ENCODE measurements at places on chromosomes 6 and 20.

DNA sequence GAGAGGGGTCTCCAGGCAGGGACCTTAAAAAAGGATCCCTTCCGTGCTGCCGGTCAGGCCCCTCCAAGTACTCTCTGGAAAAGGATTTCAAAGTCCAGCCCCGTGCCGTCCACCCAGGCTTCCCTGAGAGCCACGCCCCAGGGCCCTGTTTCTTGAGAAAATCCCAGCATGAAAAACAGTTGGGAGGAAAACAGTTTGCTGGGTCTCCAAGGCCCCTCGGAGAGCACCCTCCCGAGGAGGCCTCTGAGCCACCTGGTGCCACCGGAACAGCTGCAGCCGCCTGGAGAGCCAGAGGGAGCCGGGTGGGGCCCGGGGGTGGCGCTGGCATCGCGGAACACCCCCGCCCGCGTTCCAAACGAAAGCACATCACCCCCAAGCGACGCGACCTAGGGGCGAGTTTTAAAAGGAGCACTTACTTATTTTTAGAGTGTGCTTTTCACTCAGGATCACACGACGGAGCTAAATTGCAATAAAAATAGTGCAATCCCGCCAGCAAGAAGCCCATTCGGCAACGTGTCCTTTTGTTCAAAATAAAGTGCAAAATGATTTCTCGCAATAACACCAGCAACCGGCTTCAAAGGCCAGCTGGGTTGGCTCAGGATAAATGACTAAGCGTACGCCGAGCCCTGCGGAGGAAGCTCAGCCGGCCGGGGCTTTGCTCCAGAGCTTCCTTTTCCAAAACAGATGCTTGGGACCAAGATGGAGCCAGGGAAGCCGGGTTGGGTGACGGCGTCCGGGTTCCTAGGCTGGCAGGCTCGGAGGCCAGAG, 64.2 kb downstream of the YTHDF1 start:
- DNase-seq = no peak

DNA sequence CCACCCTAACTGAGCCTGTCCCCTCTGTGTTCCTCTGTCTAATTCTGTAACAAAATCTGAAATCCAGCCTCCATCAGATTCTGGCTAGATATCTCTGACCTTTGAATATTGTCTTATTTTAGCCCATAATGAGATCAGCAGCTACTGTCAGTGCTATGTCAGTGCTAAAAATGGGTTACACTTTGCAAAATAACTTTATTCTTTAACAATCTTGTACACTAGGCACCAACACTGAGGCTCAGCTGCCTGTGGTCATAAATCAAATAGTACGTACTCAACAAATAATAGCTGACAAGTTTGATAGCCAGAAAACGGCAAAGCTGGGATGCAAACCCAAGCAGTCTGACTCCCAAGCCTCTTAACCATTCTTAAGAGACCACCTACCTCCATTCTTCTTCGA, 22.1 kb downstream of the TTPAL start:
- no peak for DNase-seq

DNA sequence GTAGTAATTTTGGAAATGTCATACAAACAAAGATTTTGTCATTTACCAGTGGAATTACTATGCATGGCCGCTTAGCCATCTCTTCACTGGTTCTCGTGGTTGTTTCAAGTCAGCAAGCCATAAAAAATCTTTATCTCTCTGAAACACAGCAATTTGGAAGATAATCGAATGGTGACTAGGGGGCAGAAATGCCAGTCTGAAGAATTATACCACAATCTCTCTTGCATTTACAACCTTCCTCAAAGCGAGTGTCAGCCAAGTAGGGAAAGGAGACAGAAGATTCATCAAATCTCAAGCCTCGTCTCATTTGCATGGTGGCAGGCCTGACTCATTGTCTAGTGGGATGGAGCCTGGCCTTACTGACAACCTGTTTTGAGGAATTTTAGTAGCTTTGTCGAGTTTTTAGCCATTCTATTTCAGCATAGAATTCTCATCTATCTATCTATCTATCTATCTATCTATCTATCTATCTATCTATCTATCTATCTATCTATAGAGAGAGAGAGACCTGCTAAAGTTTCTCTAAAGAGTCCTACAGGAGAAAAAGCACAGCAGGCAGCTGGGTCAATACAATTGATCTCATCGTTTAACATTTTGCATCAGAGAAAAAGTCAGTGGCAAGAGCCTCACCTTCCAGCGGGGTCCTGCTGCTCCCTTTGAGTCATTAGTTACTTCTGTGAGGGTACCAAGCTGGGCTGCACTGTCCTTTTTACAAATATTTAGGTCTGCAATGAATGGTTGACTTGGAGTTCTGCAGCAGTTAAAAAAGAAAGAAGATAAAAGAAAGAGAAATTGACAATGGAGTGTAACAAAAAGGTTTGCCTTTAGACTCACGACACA, 572.8 kb downstream of the TFAP2A start:
- DNase-seq = no peak

DNA sequence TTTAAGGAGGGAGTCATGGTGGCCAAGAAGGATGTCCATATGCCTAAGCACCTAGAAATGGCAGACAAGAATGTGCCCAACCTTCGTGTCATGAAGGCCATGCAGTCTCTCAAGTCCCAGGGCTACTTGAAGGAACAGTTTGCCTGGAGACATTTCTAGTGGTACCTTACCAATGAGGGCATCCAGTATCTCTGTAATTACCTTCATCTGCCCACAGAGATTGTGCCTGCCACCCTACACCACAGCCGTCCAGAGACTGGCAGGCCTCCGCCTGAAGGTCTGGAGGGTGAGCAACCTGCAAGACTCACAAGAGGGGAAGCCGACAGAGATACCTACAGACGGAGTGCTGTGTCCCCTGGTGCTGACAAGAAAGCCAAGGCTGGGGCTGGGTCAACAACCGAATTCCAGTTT, 115.0 kb downstream of the HFE start:
- no peak for DNase-seq

DNA sequence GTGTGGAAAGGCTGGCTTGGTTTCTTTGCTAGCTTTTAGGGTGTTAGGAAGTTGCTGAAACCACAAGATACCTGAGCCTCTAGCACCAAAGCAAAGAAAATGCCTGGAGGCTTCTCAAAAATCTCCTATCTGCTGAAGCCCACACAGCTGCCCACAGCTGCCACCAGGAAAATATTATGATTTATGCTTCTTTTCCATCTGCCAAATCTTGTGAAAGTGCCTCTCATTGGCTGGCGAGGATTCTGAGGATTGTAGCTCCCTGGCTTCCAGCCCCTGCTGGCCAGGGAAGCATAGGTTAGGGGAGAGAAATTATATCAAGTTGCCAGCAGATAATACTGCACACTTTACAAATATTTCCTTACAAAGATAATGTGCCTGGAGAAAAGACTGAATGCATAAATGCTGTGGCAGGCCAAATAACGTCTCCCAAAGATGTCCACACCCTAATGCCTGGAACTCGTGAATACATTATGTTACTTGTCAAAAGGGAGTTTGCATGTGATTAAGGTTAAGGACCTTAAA, 98.4 kb downstream of the MRPL14 start:
- no peak for DNase-seq

GRCh38 chr20:14114065-14114704, 118.9 kb downstream of the MACROD2 start:
- no peak for DNase-seq

- peak; percentile 64 for DNase-seq
Observed at GRCh38 chr6:138815797-138816528, 20.1 kb downstream of the ECT2L start.

- no peak for DNase-seq
Observed at GRCh38 chr6:144597511-144597910, 312.4 kb downstream of the UTRN start.

DNA sequence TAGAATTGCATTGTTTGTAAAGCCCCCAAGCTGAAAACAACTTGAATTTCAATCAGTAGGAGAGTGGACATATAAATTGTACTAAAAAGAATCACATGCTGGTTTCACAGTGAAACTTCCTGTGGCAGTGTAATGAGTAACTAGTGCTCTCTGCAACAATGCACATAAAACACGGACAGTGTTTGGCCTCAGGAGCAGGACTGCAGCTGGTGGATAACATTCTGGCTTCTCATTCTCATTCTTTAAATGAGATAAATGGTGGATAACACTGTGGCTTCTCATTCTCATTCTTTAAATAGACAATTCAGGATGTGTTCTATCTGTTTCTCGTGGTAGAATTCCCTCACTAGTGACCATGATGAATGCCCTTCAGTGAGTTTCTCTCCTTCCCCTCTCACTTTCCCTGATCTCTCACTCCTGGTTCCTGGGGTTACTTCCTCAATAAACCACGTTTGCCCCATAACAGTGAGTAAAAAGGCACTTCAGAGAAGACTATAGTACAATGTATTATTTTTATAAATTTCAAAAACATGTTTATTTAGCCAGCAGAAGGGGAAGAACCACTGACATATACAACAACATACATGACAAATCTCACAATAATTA, 59.9 kb downstream of the SLC22A2 start:
- no peak for DNase-seq

- peak; percentile 57 for DNase-seq
Observed at GRCh38 chr6:14765721-14766390, 480.0 kb upstream of the JARID2 start.

GRCh38 chr6:142326540-142326939, 24.7 kb downstream of the ADGRG6 start:
- DNase-seq = no peak

- no peak for DNase-seq
Observed at GRCh38 chr20:37954190-37954589, 51.3 kb downstream of the VSTM2L start.

GRCh38 chr6:30802731-30803130, 58.4 kb upstream of the IER3 start:
- DNase-seq = no peak

- peak; percentile 74 for DNase-seq
Observed at GRCh38 chr20:30811885-30812671, 445.4 kb upstream of the DEFB115 start.

- DNase-seq = no peak
Observed at GRCh38 chr6:42627044-42627443, 63.2 kb downstream of the UBR2 start.

GRCh38 chr6:88455317-88455716, 289.2 kb upstream of the CNR1 start:
- DNase-seq = no peak

GRCh38 chr6:40796260-40797221, 209.4 kb upstream of the LRFN2 start:
- DNase-seq = no peak

DNA sequence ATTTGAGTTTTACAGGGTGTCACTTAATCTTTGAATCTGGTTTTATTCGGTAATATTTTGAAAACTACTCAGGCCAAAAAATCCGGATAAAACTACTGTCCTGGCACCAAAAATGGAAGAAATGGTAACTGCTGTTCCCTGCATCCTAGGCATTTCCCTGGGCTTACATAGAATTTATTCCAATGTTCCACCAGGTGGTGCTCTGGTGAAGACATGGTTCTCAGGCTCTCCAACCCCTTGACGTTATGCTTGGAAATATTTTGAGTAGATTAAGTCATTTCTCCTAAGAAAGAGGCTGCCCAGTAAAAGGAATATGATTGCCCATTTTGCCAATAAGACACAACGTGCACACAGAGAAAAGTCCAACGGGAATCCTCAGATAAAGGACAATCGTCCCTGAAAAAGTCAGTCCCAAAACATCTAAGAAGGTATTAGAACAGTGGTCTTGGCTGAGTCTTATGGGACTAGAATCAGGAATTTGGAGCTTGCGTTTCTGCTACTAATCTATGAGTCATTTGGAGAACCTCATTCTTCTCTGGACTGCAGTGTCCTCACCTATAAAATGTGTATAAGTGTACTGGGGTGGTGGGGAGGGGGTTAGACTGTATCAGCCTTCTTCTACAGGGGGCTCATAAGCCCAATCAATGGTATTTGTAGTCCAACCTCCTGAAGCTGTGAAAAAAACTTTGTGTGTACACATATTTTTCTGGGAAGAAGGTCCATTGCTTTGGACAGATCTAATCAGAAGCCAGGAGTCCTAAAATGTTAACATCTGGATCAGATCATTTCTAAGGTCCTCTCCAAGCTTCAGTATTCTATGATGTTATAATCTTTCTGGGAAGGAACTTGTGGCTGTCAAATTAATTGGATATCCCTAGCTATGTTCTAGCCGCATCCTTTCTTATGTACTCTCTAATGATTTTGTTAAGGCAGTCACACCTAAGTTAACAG, 131.0 kb upstream of the BMP2 start:
- peak; percentile 38 for DNase-seq

- no peak for DNase-seq
Observed at GRCh38 chr20:37529968-37530600, 2.4 kb upstream of the BLCAP start.

DNA sequence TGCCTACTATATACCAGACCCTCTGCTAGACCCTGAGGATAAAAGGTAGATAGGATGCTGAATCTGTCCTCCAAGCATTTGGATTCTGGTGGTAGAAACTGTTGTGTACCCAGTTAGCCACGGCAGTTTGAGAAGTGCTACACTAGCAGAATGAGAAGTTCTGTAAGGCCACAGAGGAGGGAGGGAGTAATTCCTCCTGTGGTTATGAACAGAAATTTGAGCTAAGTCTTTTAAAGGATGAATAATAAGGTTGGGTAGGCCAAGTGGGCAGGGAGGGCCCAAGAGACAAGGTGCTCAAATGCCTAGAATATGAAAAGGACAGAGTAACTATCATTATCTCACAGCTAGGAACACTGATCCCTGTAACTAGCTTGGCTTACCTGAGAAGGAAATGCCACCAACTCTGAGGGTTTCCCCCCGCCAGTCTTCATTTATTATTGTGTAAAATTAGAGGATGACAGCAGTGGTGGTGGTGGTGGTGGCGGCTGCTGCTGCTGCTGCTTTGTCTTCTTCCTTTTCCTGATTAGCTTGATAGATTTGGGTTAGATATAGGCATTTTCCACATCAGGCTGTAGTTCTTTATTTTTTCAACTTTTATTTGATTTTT, 243.3 kb downstream of the PRL start:
- no peak for DNase-seq

GRCh38 chr6:108549741-108550140, 11.0 kb upstream of the FOXO3 start:
- DNase-seq = no peak

GRCh38 chr20:23766531-23766930, 15.8 kb upstream of the CST1 start:
- DNase-seq = no peak

GRCh38 chr6:107075951-107076381, 39.3 kb downstream of the BEND3 start:
- peak; percentile 11 for DNase-seq

GRCh38 chr6:152002306-152002705, 194.8 kb downstream of the ESR1 start:
- DNase-seq = no peak

Measured in inflammatory macrophage treated with lipopolysaccharide for 1 hour (primary cell).